ENCODE measurements at places on chromosomes 11 and 22.

DNA sequence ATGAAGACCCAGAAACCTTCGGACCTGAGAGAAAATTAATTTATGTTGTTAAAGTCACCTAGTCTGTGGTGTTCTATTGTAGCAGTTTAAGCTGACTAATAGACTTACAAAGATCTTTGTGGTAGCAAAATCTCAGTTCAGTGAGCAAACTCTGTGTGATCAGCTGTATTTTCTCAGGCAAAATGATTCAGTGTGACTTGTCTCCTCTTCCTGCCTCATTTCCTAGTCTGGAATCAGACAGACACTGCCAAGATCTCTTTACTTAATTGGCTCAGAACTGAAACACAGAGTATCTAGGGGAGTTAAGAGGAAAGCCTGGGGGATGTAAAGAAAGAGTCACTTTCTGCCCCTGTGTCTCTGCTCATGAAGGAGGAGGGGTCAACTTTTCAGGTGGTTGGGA is 564.7 kb downstream of the KCNA4 start:
- DNase-seq, result no peak

- no peak for DNase-seq
These were observed 6.0 kb downstream of the APOL1 start for GRCh38 chr22:36258701-36259614.

DNA sequence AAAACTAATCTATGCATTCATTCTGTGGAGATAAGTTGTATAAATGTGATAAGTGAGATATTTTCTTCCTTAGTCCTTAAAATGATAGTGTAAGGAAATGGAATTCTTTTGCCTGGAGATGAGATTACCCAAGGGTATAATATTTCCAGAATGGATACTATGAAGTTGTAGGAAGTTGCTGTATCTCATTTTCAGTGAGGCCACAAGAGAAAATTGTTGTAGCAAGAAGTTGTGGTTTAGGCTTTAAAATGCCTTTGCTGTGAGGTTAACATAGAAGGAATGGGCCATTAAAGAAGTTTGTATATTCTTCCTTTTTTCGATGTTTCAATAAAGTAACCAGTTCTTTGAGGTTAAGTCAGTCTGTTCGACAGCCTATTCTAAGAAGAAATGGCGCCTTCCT is 50.7 kb upstream of the LIN7C start:
- DNase-seq, result no peak

- no peak for DNase-seq
These were observed 58.9 kb downstream of the CLPB start for GRCh38 chr11:72375241-72375960.

- DNase-seq, result no peak
These were observed 402.3 kb downstream of the TBC1D22A start for GRCh38 chr22:47164514-47165337.

DNA sequence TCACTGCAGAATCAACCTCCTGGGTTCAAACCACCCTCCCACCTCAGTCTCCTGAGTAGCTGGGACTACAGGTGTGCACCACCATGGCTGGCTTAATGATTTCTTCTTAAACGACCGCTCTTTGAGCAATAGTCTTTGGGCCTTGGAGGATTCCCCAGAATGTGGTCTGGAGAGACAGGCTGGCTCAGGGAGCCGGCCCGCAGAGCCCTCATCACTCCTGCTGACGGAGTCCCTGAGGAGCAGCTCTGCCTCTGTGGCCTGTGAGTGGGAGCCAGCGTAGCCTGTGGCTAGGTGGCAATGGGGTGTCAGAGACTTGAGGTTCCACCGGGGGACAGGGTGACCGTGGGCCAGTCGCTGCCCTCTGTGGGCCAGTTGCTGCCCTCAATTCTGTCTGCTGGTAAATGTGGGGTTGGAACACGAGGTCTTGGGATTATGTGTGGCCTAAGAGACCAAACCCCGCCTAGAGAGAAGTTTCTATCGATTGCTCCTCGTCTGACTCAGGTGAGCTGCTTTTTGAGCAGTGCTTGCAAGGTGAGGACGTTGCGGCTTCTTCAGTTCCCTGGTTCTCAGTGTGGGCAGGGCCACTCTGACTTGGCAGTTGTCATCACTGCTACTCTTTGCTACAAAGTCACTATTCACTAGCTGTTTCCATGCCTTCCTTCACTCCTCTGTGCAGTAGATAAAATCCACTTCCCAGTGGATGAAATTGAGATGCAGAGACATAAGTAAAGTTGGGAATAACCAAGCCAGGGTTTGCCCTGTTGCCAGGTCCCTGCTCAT is 124.8 kb upstream of the NECTIN1 start:
- DNase-seq, result no peak

DNA sequence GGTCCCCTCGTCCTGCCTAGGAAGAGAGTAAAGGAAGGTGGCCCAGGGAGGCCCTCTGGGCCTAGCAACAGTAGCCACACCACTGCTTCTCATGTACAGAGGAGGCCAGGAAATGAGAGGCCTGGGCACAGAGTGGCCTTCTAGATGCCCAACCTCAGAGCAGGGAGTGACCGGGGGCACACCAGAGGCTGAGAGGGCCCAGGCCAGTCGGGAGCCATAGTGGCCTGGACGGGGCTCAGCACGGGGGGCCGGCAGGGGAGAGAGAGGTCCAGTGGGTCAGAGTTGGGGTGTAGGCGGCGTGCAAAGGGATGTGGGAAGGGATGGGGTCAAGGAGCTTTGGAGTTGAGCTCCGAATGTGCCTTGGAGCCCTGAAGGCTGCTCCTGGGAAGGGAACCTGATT is 25.0 kb upstream of the MYEOV start:
- DNase-seq, result no peak

GRCh38 chr22:23604939-23605712 is 25.0 kb upstream of the IGLL1 start:
- no peak for DNase-seq

DNA sequence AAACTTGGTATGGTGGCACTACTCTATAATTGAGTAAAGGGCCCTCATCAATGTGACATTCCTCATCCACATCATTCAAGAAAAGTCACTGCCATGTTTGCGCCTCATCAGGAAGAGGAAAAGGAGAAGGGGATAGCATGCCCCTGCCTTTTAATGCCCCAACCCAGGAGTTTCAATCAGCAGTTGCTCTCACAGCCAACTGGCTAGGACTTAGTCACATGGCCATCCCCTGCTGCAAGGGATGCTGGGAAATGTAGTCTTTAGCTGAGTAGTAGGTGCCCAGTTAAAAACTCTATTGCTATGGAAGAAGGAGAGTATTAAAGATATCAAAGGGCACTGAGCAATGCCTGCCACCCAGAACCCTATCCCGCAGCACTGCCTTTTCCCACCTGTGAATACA is 10.9 kb upstream of the CCND1 start:
- DNase-seq, result no peak

GRCh38 chr11:66718320-66718971 is 10.6 kb downstream of the SPTBN2 start:
- DNase-seq, result no peak

DNA sequence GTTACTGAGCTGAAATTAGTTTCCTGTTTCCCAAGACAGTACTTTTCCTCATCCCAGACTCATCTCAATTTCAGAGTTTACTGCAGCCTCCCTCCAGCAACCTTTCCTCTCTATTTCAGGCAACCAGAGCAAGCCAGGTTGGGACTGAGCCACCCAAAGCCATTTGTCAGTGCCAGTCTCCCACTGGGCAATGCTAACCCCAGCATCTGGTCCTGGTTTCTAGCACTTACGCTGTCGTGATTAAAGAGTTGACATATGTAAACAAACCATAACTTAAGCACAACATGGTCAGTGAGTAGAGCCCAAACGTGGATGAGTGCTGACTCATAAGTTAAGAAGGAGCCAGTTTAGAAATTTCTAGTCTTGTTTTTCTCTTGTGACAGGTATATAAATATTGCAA is 119.6 kb upstream of the BLID start:
- no peak for DNase-seq

DNA sequence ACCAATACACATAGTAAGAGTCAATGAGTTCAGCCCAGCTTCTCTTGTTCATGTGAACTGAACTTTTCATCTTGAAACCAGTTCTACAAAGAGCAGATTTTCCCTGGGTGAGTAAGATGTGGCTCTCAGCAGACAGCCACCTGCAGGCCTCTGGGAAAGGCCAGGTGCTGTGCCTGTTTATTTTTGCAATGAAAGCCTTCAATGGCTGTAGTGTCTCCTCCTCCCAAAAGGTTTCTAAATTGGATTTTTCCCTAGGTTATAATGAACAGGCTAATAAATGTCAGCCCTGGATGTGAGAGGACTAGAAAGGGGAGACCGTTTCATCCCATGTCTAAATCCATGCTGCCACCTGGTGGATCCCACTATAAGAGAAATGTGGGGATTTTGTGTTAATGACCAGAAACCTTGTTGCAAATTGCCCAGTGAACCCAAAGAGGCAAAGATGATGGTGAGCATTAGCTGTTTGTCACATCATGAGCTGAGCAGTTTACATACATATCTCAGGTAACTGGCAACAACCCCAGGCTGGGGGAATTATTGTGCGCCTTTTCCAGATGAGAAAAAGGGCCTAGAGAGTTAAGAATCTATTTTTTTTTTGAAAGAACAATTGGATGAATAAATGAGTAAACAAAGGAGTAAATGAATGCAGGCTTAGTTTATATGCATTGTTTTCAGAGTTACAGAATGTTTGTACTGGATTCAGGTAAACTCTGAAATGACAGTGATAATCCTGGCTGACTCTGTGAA is 12.7 kb downstream of the C11orf91 start:
- DNase-seq, result no peak

DNA sequence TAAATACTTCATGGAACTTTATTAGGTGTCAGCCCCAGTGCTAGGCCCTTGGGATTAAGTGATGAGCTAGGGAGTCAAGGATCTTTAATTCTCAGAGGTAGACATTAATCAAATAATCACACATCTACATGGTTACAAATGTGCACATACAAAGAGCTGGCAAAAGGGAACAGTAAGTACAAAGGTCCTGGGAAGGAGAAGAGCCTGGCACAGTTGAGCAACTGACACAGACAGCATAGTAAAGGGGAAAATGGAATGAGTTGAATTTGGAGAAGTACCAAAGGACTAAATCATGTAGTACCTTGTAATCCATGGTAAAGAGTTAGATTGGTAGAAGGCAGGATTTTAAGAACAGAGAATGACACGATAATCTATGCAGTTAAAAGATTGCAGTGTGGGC is 116.3 kb downstream of the APIP start:
- DNase-seq, result no peak

DNA sequence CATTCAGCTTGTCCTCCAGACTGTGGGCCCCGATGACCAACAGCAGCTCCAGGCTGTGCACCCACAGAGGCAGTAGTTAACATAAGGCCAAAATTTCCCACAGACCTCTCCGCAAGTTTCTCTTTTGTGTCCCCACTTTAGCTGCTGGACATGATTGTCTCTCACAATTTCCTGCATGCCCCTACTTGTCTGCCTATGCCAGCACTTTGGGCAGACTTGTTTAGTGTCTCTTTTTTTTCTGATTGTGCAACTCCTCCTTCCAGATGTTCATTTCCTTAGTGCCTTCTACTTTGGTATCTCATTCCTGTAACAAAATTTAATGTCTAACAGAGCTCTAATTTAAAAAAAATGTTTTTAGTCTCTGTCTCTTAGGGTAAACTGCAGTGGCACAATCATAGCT is 23.8 kb upstream of the SCN3B start:
- DNase-seq, result no peak

DNA sequence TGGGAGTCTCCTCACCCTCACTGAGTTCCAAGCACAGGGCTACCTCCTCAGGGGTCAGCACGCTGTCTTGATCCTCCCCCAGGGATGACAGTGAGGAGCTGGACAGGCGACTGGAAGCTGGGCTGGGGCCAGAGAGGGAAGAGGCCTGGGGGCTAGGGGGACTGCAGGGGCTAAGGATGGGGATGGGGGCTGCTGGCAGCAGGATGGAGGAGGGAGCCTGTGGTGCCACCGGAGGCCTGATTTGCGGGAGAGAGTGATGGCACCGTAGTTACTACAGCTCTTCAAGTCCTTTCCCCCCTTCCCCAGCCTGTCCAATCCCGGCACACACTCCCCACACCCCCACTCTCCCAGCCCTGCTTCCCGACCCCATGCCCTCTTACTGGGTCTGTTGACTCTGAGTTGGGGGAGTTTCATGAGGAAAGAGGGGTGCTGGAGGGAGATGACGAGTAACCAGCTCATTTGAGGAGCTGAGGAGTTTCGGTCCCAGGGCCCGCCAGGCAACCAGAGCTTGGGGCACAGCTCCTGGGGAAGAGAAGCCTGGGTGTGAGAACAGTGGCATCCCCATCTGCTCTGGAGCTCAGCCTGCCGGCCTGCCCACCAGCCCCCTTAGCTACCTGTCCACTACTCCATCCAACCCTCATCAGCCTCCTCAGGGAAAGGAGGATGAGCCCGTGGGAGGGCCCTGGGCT is 10.5 kb downstream of the ROBO4 start:
- no peak for DNase-seq

- no peak for DNase-seq
These were observed 203.3 kb downstream of the MAML2 start for GRCh38 chr11:96139691-96140090.

- DNase-seq, result no peak
These were observed 13.6 kb upstream of the ABCC8 start for GRCh38 chr11:17490232-17490631.

- no peak for DNase-seq
These were observed 24.8 kb downstream of the MYH9 start for GRCh38 chr22:36362932-36363331.

GRCh38 chr11:79942646-79943045 is 501.8 kb upstream of the TENM4 start:
- no peak for DNase-seq

- no peak for DNase-seq
These were observed 10.5 kb downstream of the MCAM start for GRCh38 chr11:119306373-119306890.

GRCh38 chr11:76512851-76513653 is 68.2 kb downstream of the EMSY start:
- no peak for DNase-seq

DNA sequence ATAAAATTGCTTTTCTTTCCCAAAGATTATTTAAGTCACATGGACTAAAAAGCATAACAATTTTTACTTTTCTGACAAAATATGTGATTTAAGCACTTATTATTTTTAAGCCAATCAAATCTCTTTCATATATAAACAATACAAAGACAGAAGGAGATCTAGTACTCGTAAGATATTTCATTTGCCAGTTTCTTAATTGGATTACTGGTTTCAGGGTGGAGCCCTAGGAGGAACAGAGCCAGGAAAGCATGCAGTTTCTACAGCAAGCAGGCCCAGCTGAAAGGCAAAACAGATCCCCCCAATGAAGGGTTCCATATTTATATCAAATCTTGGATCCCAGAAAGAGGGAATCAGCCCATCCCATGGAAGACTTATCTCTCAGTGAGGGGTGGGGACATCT is 177.0 kb downstream of the KIF18A start:
- no peak for DNase-seq

DNA sequence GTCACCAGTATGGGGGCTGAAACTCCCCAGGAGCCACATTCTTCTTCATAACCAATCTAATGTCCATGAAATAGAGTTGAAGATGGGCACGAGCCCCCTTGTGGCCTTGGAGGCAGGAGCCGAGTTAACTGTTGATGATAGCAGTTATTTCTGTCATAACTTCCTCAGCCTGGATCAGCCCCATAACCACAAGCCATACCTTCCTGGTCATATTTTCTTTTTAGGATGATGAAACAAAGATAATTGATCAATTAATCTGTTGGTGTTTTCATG is 65.0 kb upstream of the TTC12 start:
- no peak for DNase-seq
